Sigmoid colon (tissue), 7 donors: ENCODE measurements at places on chromosomes 1 and 21.

GRCh38 chr21:28953247-28953646 is 39.4 kb downstream of the LTN1 start:
- no peaks in the 10 kb centered on the region for H3K4me1 ChIP-seq
- no peak for DNase-seq
- peaks cover 15% of the 10 kb centered on the region for H3K36me3 ChIP-seq
- no peaks in the 10 kb centered on the region for H3K27me3 ChIP-seq

GRCh38 chr1:225981714-225982113 is 17.4 kb downstream of the SDE2 start:
- H3K4me1 ChIP-seq = no peaks in the 10 kb centered on the region
- H3K27me3 ChIP-seq = no peaks in the 10 kb centered on the region
- H3K36me3 ChIP-seq = peaks cover 82% of the 10 kb centered on the region
- DNase-seq = peak; percentile 9
- no peak overlapping the region for H3K4me3 ChIP-seq

DNA sequence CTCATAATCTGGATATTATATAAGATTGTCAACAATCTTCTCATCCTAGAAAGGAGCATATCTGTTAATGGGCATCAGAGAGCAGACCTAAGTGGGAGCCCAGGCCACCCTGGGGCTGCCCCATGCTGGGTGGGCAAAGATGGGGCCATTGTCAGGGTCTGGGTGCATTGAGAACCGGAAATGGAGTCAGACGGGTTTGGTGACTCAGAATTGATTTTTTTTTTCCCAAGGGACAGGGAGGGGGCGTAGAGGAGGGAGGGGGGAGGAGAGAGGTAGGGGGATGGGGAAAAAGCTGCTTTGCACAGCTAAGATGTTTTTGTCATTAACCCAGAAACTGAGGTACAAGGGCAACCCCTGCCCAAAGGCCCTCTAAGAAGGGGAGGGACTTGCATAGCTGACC is 1.3 kb downstream of the ATXN7L2 start:
- no peaks in the 10 kb centered on the region for H3K27me3 ChIP-seq
- no peaks in the 10 kb centered on the region for H3K36me3 ChIP-seq
- H3K27ac ChIP-seq = no peak overlapping the region

- H3K4me1 ChIP-seq = no peaks in the 10 kb centered on the region
- no peaks in the 10 kb centered on the region for H3K36me3 ChIP-seq
- no peaks in the 10 kb centered on the region for H3K27me3 ChIP-seq
- H3K4me3 ChIP-seq = no peak overlapping the region
- no peak overlapping the region for H3K27ac ChIP-seq
- peak; percentile 9 for DNase-seq
Observed at GRCh38 chr1:235635938-235636662, 13.5 kb downstream of the GNG4 start.

DNA sequence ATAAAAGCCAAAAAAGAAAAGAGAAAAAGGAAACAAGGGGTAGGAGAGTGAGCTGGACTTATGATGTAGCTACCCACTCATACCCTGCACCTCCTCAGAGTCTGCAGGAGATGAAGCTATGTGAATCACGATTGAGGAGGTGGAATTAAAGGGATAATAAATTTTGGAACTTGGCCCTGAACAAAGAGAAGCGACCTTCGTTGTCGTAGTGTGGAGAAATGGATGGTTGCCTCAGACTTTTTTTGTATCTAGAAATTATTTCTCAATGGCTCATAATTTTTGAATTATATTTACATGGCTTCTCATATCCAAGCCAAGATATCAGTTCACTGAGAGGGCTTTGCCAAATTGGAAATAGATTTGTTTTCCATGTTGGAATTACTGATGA is 37.8 kb upstream of the SIPA1L2 start:
- no peak overlapping the region for H3K4me3 ChIP-seq
- H3K27me3 ChIP-seq = no peaks in the 10 kb centered on the region
- DNase-seq = no peak
- H3K36me3 ChIP-seq = no peaks in the 10 kb centered on the region

DNA sequence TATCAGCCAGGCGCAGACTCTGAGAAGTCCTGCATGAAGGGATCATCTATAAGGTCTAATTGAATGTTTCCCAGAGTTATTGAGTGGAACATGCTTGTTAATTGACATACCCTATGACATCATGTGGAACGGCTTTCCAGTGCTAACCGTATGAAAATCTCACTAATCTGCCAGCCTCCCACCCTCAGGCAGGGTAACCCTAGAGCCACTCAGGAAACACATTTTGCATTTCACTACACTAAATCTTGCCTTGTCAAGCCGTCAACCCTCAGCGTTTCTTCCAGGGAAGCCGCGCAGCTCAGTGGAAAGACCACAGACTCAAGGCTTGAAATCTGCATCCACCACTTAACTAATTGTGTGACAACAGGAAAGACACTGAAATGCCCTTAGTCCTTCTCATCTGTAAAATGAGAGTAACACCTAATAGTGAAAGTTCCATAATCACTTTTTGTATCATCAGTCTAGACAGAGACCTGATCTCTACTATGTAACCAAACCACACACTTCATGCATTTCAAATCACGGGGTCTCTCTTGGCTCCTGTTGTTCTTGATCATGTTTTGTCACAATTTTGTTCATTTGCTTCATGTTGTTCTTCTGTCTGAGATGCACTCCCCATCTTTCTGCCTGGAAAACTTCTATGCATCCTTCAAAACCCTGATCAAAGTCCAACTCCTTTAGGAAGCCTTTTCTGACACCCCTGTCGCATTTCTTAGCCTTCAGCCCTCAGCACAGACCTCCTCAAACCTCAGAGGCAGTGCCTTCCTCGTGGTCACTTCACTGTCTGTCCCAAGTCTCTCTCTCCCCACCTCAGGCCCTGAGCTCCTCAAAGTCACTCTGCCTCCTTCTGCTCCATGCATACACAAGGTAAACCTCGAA is 246.5 kb downstream of the TOMM20 start:
- H3K36me3 ChIP-seq = no peaks in the 10 kb centered on the region
- no peak overlapping the region for H3K27ac ChIP-seq
- DNase-seq = peak; percentile 19
- H3K27me3 ChIP-seq = no peaks in the 10 kb centered on the region
- no peak overlapping the region for H3K4me3 ChIP-seq

DNA sequence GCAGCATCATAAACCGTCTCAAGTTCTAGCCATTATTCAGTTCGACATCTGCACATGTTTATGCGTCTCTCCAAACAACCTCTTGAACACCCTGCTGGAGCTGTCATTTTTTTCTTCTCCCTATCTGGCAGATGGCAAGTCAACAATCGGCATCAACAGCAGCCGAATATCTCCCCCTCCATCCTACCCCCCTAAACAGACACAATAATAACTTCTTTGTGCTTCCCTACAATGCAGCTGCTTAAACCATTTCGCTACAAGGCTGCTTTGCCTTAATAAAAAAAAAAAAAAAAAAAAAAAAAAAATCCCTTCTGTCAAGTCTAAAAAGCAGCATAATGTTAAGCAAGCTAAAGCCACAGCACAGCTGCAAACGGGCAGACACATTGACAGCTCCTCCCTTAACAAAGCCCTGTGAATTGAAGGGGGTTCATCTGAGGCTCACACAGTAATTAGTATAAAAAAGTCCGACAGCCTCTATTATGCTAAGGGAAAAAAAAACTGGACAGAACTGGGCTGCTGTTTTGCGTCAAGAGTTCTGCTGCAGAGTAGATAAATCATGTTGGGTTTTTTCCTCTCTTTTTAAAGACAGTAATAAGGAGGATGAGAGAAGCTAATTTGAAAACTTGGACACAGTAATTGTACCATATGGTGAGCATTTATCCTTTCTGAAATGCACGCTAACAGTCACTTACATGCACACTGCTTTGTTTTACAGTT is 136.4 kb downstream of the AKT3 start:
- H3K36me3 ChIP-seq = no peaks in the 10 kb centered on the region
- peaks cover 70% of the 10 kb centered on the region for H3K4me1 ChIP-seq
- no peak overlapping the region for H3K27ac ChIP-seq
- DNase-seq = no peak
- H3K4me3 ChIP-seq = no peak overlapping the region
- H3K27me3 ChIP-seq = no peaks in the 10 kb centered on the region

GRCh38 chr1:221716713-221717484 is 25.0 kb downstream of the DUSP10 start:
- peaks cover 97% of the 10 kb centered on the region for H3K4me1 ChIP-seq
- H3K27me3 ChIP-seq = no peaks in the 10 kb centered on the region
- peak overlapping the region; percentile 85 for H3K27ac ChIP-seq
- no peak overlapping the region for H3K4me3 ChIP-seq
- H3K36me3 ChIP-seq = no peaks in the 10 kb centered on the region

- no peaks in the 10 kb centered on the region for H3K4me1 ChIP-seq
- peaks cover 16% of the 10 kb centered on the region for H3K36me3 ChIP-seq
- no peak for DNase-seq
- no peaks in the 10 kb centered on the region for H3K27me3 ChIP-seq
Observed at GRCh38 chr1:43600033-43601020, 49.6 kb upstream of the KDM4A start.

DNA sequence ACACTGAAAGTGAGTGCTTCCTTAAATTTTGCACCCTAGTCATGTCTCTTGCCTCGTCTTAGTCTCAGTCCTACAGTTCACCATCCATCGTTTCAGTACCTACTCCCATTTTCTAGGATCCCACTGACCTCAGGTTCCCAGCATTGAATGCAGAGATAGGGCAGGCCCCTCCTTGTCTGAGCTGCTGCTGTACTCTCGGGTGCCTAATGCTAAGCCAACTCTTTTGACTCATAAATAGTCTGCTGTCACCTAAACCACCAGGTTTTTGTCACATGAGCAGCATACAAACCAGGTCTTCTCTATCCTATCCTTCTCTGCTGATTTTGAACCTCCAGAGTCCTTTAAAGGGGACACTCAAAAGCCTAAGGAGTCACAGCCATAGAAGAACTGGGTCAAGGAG is 3.0 kb downstream of the ARHGAP30 start:
- no peak overlapping the region for H3K27ac ChIP-seq
- no peak overlapping the region for H3K4me3 ChIP-seq
- no peak for DNase-seq
- H3K27me3 ChIP-seq = no peaks in the 10 kb centered on the region

DNA sequence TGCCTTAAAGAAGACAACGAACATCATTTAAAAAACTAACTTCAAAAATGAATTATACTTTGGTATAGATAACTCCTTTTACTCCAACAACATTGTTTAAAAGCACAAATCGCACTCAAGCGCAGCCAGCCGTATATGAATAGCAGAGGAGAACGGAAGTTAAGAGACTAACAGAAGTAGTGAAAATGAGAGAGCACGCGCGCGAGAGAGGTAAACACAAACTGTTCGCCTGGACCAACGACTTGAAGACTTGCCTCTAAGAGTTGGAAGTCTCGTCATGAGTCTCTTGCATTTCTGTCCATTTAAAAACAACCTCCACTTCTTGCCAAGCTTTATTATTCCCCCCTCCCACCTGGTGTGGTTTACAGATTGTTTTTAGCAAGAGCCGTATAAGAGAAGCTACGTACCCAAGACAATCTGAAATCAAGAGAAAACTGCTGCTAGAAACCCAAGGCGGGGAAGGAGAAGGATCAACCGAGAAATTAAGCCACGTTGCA is 479 bp downstream of the SELENOF start:
- no peaks in the 10 kb centered on the region for H3K36me3 ChIP-seq
- peak overlapping the region; percentile 92 for H3K27ac ChIP-seq
- H3K4me1 ChIP-seq = no peaks in the 10 kb centered on the region
- H3K4me3 ChIP-seq = peak overlapping the region; percentile 87
- no peak for DNase-seq

- no peak overlapping the region for H3K27ac ChIP-seq
- H3K27me3 ChIP-seq = no peaks in the 10 kb centered on the region
- H3K4me3 ChIP-seq = no peak overlapping the region
- no peaks in the 10 kb centered on the region for H3K4me1 ChIP-seq
- no peaks in the 10 kb centered on the region for H3K36me3 ChIP-seq
- DNase-seq = no peak
Observed at GRCh38 chr1:60170709-60171108, 97.1 kb upstream of the C1orf87 start.

DNA sequence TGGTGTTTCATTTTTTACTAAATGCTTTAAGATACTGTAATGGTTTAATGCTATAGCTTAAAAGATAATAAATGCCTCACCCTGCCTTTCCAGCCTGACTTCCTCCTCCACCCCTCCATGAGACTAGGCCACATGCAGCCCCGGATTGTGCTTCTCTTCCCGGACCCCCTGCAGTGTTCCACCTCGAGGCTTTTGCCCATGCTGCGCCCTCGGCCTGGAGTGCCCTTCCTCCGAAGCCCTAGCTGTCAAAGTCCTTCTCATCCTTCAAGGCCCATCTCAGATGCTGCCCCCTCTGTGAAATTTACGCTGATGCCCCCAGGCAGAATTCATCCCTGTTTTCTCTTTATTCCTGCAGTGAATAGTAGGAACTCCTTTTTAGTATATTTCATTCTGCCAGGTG is 98.5 kb downstream of the ATP5PO start:
- no peaks in the 10 kb centered on the region for H3K27me3 ChIP-seq
- no peak overlapping the region for H3K4me3 ChIP-seq
- H3K27ac ChIP-seq = no peak overlapping the region
- no peak for DNase-seq
- H3K4me1 ChIP-seq = no peaks in the 10 kb centered on the region
- peaks cover 10% of the 10 kb centered on the region for H3K36me3 ChIP-seq

- H3K36me3 ChIP-seq = no peaks in the 10 kb centered on the region
- no peak overlapping the region for H3K27ac ChIP-seq
- no peak for DNase-seq
- no peaks in the 10 kb centered on the region for H3K27me3 ChIP-seq
- H3K4me1 ChIP-seq = no peaks in the 10 kb centered on the region
Observed at GRCh38 chr1:77322061-77322900, 40.5 kb downstream of the AK5 start.

- no peaks in the 10 kb centered on the region for H3K36me3 ChIP-seq
- H3K27me3 ChIP-seq = no peaks in the 10 kb centered on the region
- H3K4me1 ChIP-seq = no peaks in the 10 kb centered on the region
- no peak overlapping the region for H3K4me3 ChIP-seq
- no peak for DNase-seq
Observed at GRCh38 chr1:57329001-57329527, 94.8 kb downstream of the DAB1 start.

- H3K4me3 ChIP-seq = no peak overlapping the region
- H3K36me3 ChIP-seq = no peaks in the 10 kb centered on the region
- no peak overlapping the region for H3K27ac ChIP-seq
- no peaks in the 10 kb centered on the region for H3K4me1 ChIP-seq
Observed at GRCh38 chr21:21997390-21998333, 999.5 kb downstream of the NCAM2 start.

DNA sequence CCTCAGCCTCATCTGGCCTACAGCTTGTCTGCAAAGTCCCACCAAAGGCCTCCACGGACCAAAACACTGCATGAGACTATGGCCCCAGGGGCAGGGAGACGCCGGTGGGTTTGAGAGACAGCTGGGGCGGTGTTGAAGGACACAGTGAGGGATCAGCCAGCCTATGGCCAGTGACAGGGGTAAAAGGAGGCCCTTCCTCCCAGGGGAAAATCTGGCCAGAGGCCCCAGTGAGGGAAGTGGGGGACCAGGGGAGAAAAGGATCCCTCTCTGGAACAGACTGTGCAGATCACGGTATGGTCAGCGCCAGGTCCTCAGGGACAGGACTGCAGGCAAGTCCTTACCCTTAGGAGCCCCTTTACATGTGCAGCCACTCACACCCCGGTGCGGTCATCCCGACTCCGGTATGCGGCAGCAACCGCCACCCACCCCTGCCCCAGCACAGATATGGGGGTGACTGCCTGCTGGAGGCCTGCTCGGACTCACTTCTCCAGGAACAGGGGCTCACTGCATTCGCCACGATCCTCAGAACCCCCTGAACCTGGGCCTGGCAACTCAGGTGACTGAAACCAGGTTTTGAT is 1.3 kb downstream of the CERS2 start:
- H3K27ac ChIP-seq = peak overlapping the region; percentile 97
- no peaks in the 10 kb centered on the region for H3K4me1 ChIP-seq

- no peaks in the 10 kb centered on the region for H3K36me3 ChIP-seq
- no peaks in the 10 kb centered on the region for H3K27me3 ChIP-seq
- no peaks in the 10 kb centered on the region for H3K4me1 ChIP-seq
- no peak for DNase-seq
- H3K4me3 ChIP-seq = no peak overlapping the region
Observed at GRCh38 chr1:14245954-14246353, 352.5 kb upstream of the KAZN start.
